ENCODE measurements at places on chromosomes 5 and 9. TPM values are rescaled to one million over a fixed set of nuclear protein-coding genes. Genes with fewer than 3 reads are reported as not detected.

DNA sequence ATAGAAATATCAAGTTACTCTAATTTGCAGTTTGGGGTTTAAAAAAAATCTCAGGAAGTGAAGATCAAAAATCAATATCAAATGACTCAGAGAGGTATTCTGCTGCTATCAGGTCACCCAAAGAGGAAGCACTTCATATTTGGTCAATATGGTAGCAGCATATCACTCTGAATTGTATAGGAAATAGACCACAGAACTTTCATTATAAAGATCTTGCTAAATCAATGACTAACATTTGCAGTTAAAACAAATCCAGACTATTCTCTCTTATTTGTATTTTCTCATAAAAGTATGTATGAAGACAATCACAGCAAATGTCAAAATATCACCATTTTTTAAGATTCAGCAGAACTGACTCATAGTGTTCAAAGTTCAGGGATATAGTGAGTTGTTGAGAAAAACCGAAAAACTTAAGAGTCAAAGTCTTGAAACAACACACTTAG lies 105.8 kb upstream of the PCSK1 start:
- DNase-seq: no peak

GRCh38 chr9:113621309-113621791 lies 157.8 kb downstream of the RGS3 start:
- peak; percentile 92 for DNase-seq

- DNase-seq: no peak
These were observed 242.2 kb downstream of the FAM114A2 start for GRCh38 chr5:153796527-153796926.

- no peak for DNase-seq
These were observed 3.6 kb upstream of the GPR151 start for GRCh38 chr5:146519554-146519953.

DNA sequence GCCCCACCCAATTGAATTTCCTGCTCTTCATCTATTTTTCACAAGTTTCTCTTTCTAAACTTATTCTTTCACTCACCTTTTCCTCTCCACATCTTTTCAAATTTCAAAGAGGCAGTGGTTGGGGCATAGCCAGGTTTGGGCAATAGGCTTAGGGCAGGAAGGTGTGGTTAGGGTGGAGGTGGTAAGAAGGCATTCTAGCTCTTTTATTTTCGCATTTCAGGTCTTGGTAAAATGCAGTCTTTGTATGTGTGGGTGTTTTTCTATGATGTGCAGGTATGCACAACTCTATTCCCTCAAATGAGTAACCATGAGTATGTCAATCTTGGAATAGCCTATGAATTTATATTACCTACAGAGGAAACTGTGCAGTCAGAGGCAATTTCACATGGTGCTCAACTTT lies 129.8 kb upstream of the IFNE start:
- no peak for DNase-seq

GRCh38 chr5:157350939-157351801 lies 85.2 kb downstream of the CYFIP2 start:
- DNase-seq: no peak

- peak; percentile 56 for DNase-seq
These were observed 158.8 kb downstream of the C9orf152 start for GRCh38 chr9:110048976-110049698.

- no peak for DNase-seq
These were observed 19.0 kb downstream of the HMGCS1 start for GRCh38 chr5:43294226-43294625.

DNA sequence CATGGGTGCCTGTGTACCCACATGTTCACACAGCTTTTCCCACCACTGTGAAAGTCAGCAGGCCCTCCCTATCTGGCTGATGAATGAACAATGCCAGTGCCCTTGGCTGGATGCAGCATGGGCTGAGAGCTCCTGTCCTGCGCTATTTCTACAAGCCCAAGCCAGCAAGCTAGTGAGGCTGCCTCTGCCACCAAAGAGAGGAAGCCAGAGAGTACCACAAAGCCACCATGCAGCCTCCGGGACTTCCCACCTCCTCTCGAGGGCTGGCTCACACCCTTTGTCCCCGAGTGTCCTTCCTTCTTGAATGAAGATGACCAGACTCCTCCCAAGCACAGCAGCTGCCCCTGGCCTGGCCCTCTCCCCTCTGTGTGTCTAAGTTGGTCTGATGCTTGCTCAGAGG lies 76.5 kb downstream of the SH3PXD2B start:
- DNase-seq: no peak

The PPP1R26 gene
- 19.5 TPM for total RNA-seq

The MCCC2 gene
- total RNA-seq: 47.6 TPM
